ENCODE measurements at places on chromosomes 6 and 20.

- DNase-seq = no peak
These were observed 516.9 kb downstream of the TFAP2B start for GRCh38 chr6:51335543-51335942.

GRCh38 chr20:4344670-4345069 lies 329.3 kb upstream of the RNF24 start:
- DNase-seq = no peak

- DNase-seq = no peak
These were observed 1.0 kb downstream of the JARID2 start for GRCh38 chr6:15246666-15247499.

GRCh38 chr20:19141998-19142397 lies 70.4 kb upstream of the SLC24A3 start:
- no peak for DNase-seq

- no peak for DNase-seq
These were observed 94.7 kb upstream of the NXT1 start for GRCh38 chr20:23255716-23256385.

DNA sequence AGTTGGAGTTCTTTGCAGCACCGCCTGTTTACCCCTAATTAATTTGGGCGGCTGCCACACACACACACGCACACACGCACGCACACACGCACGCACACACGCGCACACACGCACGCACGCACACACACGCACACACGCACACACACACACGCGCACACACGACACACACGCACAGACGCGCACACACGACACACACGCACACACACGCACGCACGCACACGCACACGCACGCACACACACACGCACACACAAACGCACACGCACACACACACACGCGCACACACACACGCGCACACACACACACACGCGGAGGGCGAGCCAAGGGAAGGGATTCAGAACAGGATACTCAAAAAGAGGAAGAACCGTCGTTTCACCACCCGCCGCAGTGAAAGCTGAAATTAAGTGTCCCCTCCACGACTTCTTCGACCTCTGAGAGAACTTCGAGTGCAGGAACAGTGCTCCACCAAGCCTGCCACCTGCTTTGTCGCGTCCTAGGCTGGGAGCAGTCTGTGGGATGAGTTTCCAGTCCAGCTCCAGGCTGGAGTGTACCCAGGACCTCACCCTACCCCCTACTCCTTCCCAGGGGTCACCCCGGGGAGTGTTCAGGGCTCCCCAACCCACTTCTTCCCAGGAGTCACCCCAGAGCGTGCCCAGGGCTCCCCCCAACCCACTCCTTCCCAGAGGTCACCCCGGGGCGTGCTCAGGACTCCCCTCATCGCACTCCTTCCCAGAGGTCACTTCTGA lies 1.1 kb downstream of the RNASET2 start:
- no peak for DNase-seq

DNA sequence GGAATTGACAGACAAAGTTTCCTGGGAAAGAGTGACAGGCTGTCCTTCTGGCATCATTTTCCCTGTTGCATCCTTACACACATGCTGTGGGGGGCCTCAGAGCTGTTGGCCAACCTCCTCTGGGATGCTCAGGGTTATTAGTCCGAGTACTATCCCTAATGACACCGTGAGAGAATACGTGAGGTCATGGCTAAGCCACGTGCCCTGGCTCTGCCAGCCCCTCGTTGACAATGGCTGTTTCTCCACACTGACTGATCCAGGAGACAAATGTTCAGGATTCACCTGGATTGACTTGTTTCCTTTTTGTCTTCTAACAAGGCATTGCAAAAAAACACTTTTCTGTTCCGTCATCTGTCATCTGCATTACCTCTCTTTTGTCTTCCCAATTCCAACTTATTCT lies 604.6 kb downstream of the TFAP2A start:
- DNase-seq = no peak

DNA sequence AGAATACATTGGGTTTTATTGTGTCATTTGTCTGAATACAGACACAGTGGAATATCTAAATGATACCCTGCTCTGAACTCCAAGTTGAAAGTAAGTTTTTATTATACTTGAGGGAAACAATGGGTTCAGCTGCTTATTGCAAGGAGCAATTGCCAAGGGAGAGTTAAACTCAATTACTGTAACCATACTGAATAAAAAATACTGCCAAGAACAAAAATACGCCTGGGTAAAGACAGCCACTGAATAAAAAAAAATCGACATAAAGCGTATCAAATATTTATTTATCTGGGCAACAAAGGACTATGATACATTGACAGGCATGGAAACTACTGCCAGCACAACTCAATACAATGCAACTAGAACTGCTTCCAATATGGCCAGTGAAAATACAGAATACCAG lies 18.1 kb downstream of the TFAP2A start:
- no peak for DNase-seq

- no peak for DNase-seq
These were observed 603.0 kb upstream of the NRSN1 start for GRCh38 chr6:23522792-23523547.

DNA sequence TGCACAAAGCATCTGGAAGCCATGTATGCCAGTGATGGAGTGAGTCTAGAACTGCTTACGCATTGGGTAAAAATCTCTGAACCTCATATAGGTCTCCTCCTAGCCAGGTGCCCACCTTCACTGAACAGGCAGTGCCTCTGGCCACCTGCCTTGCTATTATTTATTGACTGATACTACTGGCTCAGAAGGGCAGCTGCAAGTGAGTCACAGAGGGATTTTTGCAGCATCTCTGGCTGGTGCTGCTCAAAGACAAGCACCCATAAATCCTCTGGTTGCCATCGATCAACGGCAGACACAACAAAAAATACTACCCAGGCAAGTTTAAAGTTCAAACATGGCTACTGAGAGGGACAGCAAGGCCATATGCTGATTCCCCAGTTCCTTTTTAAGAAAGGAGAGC lies 279.4 kb downstream of the UBE3D start:
- no peak for DNase-seq

DNA sequence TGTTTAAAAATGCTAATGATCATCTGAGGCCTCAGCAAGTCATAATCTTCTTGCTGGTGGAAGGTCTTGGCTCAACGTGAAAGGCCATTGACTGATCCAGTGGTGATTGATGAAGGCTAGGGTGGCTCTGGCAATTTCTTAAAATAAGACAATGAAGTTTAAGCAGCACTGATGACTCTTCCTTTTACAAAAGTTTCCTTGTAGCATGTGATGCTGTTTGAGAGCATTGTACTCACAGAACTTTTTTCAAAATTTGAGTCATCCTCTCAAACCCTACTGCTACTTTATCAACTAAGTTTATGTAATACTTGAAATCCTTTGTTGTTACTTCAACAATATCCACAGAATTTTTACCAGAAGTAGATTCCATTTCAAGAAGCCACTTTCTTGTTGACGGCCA lies 382.3 kb downstream of the ESR1 start:
- DNase-seq = no peak

GRCh38 chr6:8672882-8673281 lies 237.5 kb upstream of the SLC35B3 start:
- no peak for DNase-seq

DNA sequence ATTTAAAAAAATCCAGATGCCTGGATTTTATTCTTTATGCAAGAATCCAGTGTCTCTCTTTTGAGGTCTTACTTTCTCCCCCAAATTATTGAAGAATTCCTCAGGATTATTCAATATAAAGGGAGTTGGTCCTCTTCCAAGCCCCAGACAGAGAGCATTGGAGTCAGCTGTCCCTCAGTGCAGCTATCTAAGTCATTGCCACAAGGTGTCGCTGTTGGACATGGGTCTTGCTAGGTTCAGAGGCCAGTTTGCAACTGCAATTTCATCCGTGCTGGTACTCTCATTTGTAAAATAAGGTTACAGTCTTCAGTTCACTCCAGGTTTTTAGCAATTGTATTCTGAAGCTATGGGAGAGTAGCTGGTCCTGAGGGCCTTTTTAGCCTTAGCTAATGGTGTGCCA lies 27.8 kb downstream of the CCN2 start:
- DNase-seq = no peak

- no peak for DNase-seq
These were observed 61.5 kb upstream of the HDDC2 start for GRCh38 chr6:125363039-125363823.

- DNase-seq = no peak
These were observed 62.2 kb downstream of the FILIP1 start for GRCh38 chr6:75431379-75431778.

- no peak for DNase-seq
These were observed 53.6 kb upstream of the SIRPA start for GRCh38 chr20:1841554-1842140.

DNA sequence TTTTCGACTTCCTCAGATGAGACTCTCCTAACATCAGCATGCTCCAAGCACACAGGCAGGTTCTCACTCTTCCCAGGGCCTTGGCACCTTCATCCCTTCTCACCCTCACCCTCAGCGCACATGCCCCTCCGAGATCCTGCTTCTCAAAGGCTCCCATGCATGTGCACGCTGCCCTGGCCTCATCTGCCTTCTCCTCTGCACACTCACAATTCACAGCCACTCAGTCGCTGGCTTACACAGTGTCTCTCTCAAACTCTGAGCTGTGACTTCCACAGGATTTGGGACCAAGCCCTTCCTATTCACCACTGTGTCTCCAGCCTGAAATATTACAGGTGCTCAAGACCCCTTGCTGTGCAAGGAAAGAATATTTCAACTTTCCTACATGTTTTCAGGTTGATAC lies 30.3 kb downstream of the WDR27 start:
- DNase-seq = no peak

GRCh38 chr6:52271852-52272460 lies 12.6 kb downstream of the MCM3 start:
- no peak for DNase-seq

DNA sequence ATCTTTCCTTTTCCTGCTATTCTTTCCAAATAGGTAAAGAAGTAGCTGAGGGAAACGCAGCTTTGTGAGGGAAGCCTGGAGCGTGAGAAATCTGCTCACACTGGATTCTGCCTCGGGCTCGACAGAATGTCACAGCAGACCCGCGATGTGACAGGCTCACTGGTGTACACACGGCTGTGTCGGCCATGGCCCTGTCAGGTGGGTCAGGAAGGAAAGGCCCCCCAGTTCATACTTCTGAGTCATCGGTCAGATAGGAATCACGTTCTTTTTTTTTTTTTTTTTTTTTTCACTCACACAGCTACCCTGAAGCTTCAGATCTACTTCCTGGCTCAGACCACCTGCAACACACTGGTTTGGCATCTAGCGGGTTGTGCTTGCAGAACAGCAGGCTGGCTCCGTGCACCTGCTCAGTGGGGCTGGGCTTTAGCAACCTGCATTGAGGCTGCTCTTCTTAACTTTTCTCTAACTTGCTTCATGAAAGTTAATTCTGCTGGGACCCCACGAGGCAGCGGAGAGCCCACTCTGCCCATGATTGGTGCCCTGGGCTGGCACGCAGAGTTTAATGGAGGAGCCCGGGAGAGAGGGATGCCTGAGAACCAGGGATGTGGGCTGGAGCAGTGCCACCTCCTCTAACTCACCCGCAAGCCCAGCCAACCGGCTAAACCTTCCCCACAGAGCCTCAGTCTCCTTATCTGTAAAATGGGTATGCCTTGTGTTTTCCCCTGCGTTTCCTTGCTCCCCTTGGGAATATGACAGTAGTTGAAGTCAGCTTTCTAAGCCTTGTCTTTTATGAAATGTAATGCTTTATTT lies 61.5 kb upstream of the FNDC1 start:
- peak; percentile 53 for DNase-seq

- no peak for DNase-seq
These were observed 3.5 kb upstream of the LTA start for GRCh38 chr6:31568537-31568961.

DNA sequence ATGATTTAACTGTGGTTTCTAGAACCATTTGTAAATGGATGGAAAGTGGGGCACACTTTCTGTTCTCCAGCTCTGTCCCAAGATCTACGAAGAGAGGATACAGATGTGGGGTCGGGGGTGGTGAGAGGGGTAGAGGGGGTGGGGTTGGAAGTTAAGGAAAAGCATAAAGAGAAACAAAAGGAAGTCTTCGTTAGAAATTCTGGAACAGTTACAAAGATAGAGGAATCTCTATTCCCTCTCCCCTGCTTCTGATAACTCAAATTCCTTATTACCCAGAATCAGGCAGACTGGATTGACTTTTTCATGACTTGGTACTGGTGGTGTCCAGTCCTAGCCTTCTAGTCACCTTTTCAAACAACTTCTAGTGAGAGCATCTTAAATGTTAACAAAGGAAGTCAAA lies 4.9 kb downstream of the GCM1 start:
- no peak for DNase-seq

- no peak for DNase-seq
These were observed 23.3 kb downstream of the PCNA start for GRCh38 chr20:5096463-5096862.

GRCh38 chr6:89644864-89645263 lies 6.3 kb upstream of the LYRM2 start:
- no peak for DNase-seq

- no peak for DNase-seq
These were observed 145.3 kb upstream of the SPACA1 start for GRCh38 chr6:87902383-87902782.
